Ecto neural progenitor cell (in vitro differentiated cells): ENCODE measurements at places on chromosomes 5 and 9.

DNA sequence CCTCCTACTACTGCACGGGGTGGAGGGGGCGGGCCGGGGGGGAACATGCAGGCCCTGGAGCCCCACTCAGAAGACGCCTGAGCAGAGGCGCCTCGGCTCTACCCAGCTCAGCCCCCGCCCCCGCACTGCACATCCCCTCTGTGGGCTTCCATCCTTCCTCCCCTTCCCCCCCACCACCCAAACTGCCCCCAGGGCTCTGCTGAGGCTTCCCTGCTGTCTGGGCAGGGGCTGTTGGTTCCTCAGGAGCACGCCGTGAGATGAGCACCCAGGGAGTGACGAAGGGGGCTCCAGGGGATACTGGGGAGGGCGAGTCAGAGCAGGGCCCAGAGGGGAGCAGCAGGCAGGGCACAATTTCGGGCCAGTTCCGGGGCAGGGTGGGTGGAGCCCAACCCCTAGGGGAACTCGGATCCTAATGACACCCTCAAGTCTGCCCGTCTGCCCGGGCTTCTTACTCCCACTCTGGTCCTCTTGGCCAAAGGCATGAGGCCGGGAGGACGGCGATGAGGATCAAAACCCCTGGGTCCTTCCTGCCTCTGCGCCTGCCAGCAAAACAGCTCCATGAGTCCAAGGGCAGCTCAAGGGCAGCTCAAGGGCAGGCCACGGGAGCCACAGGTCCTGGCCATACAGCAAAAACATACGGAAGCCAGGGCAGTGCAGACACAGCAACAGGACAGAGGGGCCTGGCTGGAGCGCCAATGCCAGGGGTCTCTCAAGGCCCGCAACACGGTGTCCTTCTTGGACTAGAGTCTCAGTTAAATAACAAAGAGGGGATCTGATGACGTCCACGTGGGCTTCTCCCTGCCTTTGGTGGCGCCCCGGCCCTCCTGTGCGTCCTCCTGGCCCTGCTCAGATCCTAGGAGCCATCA is 200.9 kb downstream of the AUH start:
- DNase-seq, result no peak

DNA sequence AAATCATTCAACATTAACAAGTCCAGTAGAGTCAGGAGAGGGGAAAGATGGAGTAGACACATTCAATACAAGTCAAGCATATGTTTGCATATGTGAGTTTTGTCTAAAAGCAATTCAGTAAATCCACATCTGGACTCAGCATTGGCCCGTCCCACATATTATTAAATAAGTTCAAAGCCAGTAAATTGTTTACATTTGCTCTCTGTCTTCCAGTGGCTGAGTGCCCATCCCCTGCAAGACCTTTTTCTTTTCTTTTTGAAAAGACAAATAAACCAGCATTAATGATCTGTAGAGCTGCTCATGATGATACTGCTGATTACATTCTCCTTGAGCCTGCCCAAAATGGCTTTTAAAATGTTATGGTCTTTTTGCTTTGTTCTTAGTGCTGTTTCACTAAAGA is 71.1 kb downstream of the TNC start:
- no peak for DNase-seq

DNA sequence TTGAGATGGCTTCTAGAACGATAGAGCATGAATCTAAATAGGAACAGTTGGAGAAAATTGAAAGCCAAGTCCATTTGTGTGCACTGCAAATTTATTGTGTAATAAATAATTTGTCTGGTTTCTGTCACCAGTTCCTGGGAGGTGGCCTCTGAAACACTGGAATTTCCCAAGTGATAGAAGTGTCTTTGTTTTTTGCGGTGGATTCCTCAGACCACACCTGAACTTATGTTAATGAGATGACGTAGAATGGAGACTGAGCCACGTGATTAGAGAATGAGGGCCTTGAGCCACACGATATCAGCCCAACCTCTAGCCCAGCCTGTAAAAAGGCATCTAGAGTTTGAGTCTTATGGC is 105.1 kb downstream of the MSX2 start:
- no peak for DNase-seq

GRCh38 chr5:36635721-36636390 is 29.4 kb downstream of the SLC1A3 start:
- no peak for DNase-seq

DNA sequence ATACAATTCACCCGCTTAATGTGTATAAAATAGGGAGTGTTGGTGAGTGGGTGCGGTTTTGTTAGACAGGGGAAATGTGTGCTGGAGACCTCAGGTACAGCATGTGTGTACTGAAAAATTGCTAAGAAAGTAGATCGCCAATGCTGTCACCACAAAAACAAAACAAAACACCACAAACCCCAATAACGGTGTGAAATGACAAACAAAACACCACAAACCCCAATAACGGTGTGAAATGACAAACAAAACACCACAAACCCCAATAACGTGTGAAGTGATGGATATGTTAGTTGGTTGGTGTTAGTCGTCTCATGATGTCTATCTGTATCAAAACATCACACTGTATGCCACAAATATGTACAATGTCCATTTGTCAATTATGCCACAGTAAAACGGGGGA is 14.2 kb upstream of the GFPT2 start:
- DNase-seq, result no peak

DNA sequence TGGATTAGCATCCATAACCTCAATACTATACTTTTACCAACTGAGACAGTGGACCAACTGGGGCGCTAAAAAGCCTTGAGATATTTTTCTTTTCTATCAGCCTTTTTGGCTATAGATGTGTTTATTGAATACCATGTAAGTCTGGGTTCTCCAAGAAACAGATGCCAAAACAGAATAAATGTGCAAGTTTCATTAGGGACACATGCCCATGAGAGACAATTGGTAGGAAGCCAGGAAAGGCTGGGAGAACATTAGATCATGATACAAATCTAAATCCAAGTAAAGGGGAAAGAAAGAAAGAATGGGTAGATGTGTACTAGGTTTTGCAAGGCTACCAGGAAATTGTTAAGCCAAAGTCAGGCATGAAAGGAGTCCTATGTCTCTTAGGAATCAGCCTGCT is 152.5 kb downstream of the KCTD16 start:
- DNase-seq, result no peak

DNA sequence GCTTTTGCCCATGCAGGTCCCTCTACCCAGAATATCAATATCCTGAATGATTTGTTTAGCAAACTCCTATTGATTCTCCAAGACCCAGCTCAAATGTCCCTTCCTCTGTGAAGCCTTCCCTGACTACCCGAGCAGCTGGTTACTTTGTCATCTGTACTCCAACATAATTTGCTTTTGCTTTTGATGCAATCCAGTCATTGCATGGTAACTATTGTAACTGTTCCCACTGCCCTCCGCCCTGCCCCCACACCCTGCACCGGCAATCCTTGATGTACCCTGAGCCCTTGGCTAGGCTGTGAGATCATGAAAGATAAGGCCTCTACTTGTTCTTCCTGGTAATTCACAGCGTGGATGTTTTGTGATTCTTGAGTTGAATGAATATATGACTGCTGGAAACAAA is 119.9 kb upstream of the BOD1 start:
- no peak for DNase-seq

DNA sequence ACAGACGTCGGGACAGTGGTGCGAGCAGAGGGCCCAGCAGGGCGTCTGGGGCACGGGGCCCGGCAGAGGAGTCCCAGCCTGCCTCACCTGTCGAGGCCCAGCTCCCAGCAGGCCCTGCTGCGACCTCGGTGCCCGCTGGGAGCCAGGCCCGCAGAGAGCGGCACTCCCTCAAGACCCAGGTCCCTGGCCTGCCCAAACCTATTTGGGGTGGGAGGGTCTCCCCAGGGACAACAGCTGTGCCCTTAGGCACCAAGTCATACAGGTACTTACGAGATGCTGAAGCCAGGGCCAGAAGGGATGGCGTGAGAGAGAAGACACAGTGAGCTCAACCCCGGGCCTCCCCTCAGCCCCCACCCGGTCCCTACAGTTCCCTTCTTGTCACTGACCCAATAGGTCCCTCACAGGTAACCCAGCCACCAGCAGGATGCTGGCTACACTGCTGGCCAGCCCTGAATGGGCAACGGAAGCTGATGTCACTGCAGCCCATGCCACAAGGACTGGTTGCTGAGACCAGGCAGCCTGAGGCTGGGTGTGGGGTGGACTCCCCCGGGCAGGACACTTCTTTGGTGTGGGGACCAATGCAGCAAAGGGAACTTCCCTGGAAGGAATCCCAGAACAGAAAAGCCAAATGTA is 3.7 kb downstream of the NSMF start:
- DNase-seq, result no peak

- no peak for DNase-seq
Observed at GRCh38 chr9:116668970-116669695, 18.0 kb upstream of the TRIM32 start.

GRCh38 chr9:18338042-18338441 is 135.9 kb upstream of the ADAMTSL1 start:
- DNase-seq, result no peak

DNA sequence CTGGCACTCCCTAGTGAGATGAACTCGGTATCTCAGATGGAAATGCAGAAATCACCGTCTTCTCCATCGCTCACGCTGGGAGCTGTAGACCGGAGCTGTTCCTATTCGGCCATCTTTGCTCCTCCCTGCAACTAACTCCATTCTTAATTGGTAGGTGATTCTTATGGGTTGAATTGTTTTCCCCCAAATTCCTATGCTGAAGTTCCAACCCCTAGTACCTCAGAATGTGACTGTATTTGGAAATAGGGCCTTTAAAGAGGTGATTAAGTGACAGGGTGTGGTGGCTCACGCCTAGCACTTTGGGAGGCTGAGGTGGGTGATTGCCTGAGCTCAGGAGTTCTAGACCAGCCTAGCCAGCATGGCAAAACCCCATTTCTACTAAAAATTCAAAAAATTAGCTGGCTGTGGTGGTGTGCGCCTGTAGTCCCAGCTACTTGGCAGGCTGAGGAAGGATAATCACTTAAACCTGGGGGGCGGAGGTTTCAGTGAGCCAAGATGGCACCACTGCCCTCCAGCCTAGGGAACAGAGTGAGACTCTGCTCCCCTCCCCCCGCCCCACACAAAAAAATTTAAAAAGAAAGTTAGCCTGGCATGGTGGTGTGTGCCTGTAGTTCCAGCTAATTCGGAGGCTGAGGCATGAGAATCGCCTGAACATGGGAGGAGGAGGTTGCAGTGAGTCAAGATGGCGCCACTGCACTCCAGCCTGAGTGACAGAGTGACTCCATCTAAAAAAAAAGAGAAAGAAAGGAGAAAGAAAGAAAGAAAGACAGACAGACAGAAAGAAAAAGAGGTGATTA is 25.2 kb upstream of the FOCAD start:
- DNase-seq, result no peak

GRCh38 chr9:114784721-114785279 is 21.0 kb downstream of the TNFSF15 start:
- no peak for DNase-seq

DNA sequence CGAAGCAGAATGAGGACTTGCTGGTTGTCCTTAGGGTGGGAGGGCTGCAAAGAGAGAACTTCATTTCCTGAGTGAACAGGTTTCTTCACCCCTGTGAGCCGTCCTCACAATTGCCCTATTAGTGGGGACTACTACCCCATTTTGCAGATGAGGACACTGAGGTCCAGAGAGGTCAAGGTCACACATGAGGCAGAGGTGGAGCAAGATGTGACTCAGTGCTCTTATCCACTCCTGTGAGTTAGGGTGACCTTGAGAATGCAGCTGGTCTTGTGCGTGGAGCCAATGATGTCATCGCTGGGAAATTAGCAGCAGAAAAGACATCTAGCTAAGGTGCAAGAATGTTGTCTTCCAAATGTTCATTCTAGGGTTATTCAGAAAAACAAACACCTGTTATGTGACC is 26.9 kb downstream of the GPRIN1 start:
- DNase-seq, result no peak

- DNase-seq, result no peak
Observed at GRCh38 chr5:69525490-69525889, 32.9 kb downstream of the OCLN start.

DNA sequence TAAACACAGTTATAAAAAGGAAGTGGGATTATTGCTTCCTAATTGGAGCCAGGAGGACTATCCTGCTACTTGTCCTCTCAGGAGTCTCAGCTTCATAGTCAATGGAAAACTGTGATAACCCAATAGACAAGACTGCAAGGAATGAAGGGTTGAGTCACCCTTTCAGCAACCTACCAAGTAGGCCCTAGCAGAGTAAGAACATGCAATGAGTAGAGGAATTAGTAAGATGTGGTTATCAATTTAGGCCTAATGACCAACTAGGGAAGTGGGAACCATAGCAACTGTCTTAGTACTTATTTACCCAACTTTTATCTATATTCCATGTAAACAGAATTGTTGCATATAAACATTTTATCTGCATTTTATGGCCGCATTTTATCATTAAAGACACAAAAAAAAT is 310.1 kb downstream of the RFX3 start:
- DNase-seq, result no peak

GRCh38 chr5:131400585-131400984 is 136.7 kb downstream of the CDC42SE2 start:
- no peak for DNase-seq

- DNase-seq, result no peak
Observed at GRCh38 chr5:73564675-73565074, 764 bp downstream of the ANKRA2 start.

DNA sequence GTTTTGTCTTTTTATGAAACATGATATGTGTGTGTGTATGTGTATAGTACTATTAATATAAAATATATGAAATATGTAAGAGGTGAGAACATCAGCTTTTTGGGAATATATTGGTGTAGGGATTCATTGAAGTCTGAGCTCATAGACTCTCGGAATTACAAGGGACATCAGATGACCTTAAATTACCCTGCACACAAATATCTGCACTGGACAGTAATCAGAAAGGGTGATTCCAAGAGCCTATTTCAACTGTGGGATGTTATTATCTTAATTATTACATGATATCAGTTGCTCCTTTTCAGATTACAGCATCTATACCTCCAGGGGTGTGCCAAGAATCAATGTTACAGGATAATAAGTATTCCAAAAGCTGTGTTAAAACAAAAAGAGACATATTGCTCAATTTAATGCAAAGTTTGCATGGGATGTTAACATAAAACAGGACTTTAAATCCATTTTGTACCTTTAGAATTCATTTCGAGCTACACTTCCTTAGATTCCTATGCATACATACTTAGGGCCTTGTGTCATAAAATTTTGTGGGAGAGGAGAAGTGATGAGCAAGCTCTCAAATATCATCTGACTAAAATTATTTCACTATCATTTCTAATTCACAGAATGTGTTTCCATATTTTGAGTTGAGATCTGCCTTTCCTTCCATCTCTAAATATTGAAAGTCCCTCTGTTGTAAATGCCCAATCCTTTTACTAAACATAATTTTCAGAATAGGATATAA is 365.2 kb downstream of the BRINP1 start:
- no peak for DNase-seq

- no peak for DNase-seq
Observed at GRCh38 chr9:13485068-13485596, 205.6 kb upstream of the MPDZ start.

GRCh38 chr5:77558266-77558665 is 66.2 kb upstream of the WDR41 start:
- DNase-seq, result no peak

DNA sequence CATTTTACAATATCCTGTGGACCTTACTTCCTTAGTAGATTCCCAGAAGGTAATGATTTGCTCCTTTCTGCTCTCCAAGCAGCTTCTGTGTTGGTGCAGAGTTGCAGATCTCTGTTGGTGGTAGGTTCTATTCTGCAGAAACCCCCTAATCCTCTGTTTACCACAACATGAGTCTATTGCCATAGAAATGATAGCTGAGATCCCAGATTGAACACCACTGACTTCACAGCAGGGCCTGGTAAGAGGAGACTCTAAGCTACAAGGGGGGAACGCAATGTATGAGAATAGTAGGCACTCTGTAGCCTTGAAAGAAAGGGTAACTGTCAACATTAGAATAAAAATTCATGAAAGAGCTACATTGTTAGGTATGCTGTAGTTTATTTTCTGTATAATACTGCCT is 59.5 kb downstream of the MUSK start:
- DNase-seq, result no peak
